ENCODE measurements at places on chromosomes 2 and 18. TPM values are rescaled to one million over a fixed set of nuclear protein-coding genes. Genes with fewer than 3 reads are reported as not detected.

Gene CDK15
- not detected for total RNA-seq

Gene RAD51AP2
- total RNA-seq = not detected

Gene AGXT
- not detected for total RNA-seq

Gene ANKRD36C
- total RNA-seq = 104 TPM

Gene SLC38A11
- not detected for total RNA-seq

Gene SERPINB13
- total RNA-seq = not detected

Gene KIF5C
- 0.29 TPM for total RNA-seq

Gene B3GNT7
- 0.33 TPM for total RNA-seq

Gene ABCB11
- 0.98 TPM for total RNA-seq

Measured in vein endothelial cell (primary cell).